ENCODE measurements at places on chromosomes 7 and 10.

GRCh38 chr10:112875476-112876267 lies 74.4 kb upstream of the TCF7L2 start:
- no peak for DNase-seq

DNA sequence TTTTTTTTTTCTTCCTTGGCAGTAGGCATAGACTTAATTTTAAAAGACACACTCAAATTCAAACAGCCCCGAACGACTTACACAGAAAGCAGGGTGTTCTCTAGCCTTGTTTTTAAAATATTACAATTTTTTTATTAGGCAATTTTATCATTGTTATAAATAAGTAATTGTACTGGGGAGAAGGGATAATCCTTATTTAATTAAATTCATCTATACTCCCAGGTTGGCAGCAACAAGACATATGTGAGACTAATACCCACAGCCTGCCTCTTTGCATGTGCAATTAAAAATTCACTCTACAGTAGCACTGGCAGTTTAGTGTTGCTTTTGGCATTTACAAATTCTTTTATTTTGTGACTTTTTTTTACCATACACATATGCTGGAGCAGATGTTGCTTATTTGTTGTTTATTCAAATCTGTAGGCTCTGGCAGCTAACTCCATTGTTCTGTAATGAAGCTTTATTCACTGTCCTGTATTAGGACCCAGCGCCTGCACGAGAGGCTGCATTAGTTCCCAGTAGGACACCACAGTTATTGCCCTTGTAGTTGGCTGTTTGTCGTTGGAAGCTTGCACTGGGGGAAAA lies 84.9 kb upstream of the PPP1R17 start:
- no peak for DNase-seq

GRCh38 chr7:23545493-23545892 lies 13.7 kb upstream of the TRA2A start:
- no peak for DNase-seq

DNA sequence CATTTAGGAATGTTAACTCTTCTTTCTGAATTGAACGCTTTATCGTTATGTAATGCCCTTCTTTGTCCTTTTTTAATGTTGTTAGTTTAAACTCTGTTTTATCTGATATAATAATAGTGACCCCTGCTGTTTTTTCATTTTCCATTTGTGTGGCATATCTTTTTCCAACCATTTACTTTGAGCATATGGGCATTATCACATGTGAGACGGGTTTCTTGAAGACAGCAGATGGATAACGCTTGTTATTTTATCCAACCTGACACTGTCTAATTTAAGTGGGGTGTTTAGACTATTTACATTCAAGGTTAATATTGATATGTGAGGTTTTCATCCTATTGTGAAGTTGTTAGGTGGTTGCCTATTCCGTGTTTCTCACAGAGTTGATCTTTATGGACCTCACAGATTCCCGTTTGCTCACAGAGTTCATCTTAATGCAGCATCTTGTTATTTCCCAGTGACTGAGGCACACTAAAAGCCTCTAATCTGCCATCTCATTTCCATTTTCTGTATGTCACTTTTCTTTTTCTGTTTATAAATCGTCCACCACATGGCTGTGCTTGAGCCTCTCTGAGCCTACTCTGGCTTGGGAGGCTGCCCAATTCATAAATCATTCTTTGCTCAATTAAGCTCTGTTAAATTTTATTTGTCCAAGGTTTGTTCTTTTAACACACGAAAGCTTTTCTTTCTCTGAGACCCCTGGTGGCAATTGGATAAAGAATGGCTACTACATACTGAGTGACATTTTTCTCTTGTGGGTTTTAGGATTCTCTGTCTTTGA lies 286.2 kb downstream of the HTR7 start:
- DNase-seq = no peak

DNA sequence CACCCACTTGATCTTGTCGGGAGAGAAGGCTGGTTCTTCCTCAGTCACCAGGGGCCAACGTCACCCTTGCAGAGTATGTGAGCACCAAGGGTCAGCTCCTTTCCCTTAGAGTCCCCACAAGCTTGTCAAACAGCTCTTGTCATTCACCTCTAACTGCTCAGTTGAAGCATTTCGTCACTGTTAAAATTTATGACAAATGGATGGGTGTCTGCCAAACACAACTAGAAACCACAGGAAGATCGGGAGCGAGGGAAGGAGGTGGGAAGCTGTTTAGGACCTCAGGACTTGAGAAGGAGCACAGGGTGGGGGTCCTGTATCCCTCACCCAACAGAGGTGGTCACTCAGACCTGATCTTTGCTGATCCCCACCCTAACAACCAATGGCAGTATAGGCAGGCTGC lies 373.3 kb upstream of the IGFBP3 start:
- no peak for DNase-seq

DNA sequence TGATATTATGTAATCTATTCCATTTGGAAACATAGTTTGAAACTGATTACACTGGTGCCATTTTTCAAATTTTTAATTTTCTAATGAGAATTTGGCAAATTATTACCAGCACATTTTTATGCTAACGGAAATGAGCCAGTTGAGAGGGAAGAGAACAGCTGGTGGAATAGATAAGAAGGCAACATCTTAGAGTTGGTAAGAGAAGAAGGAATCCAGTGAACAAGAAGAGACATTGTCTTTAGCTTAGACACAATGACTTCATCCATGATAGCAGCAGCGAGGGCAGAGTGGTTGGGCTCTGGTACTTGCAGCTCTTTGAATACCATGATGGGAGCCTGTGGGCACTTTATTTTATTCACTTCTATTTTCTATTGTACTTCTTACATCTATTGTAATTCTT lies 89.6 kb downstream of the CHRM2 start:
- no peak for DNase-seq

GRCh38 chr10:128007056-128007455 lies 100.2 kb downstream of the PTPRE start:
- no peak for DNase-seq

GRCh38 chr10:35172146-35172545 lies 45.5 kb downstream of the CREM start:
- no peak for DNase-seq

- no peak for DNase-seq
These were observed 197.5 kb downstream of the ARL4A start for GRCh38 chr7:12884856-12885440.

DNA sequence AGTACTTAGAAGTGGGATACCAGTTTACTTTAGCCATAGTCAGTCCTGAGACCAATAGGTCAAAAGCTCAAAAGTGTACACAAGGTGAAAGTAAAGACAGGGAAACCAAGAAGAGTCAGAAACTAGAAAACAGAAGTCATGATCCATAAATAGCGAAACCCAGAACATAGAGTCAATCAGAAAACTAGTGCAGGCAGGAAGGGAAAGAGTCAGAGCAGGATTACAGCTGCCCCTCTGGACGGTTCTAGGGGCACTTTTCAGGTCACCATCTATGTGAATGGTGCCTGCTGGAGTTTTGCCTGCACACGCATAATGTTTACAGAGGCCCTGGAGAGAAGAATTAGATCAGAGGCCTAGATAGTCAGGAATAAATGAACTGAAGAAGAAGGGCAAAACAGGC lies 22.4 kb upstream of the DMTF1 start:
- no peak for DNase-seq

GRCh38 chr7:29122081-29122480 lies 24.3 kb downstream of the CPVL start:
- DNase-seq = no peak

DNA sequence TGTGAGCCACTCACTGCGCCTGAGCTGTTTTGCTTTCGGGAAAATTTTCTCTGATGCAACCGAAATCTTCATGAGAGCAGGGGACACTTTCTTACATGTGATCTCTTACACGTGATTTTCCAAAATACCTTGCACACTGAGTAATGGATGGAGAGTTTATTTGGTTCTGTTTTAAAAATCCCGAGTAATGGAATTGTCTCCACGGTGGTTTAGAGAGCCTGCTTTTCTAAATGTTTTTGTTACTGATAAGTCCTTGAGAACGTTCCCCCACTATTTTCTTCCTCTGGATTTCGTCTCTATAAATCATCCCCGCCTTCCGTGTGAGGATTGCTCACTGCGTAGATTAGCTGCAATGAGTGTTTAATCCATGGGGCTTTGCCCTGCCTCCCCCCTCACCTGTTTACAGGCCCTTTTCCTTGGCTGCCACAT lies 25.7 kb downstream of the CAMK1D start:
- DNase-seq = no peak

GRCh38 chr10:91033324-91033950 lies 112.5 kb upstream of the ANKRD1 start:
- DNase-seq = no peak

DNA sequence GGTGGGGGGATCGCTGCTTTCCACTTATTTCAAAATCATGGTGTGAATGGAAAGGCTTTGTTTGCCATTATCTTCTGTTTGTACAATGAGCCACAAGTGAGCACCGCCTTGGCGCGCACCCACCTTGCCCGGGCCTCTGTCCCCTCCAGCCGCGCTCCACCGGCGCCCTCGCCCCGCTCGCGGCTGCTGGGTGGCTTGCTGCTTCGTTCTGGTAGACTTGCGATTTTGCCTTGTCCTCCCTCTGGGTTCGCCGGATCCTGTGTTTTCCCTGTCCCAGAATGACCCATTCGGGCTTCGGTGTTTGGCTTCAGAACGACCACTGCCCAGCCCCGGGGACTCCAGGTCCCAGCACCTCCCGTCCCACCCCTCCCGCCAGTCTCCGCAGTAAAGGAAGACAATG lies 273.0 kb upstream of the BMPER start:
- DNase-seq = no peak

DNA sequence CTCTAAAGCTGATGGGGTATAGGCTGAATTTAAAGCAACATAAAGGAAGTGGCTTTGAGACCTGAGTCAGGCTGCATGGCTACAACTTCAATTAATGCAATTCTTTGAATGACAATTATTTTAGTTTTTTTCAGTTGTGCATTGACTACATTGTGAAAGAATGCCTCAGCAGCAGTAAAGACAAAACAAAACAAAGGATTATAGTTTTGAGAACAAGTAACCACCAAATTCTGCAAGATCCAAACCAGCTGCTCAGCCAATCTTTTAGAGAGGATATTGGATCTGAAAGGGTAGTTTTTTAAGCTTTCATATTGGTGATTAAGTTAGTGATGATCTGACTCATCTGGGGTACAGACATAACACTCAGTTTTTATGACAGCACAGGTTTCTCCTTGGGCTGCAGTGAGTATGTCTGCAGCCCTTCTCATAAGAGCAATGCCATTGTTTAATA lies 40.6 kb upstream of the ABCA13 start:
- no peak for DNase-seq

DNA sequence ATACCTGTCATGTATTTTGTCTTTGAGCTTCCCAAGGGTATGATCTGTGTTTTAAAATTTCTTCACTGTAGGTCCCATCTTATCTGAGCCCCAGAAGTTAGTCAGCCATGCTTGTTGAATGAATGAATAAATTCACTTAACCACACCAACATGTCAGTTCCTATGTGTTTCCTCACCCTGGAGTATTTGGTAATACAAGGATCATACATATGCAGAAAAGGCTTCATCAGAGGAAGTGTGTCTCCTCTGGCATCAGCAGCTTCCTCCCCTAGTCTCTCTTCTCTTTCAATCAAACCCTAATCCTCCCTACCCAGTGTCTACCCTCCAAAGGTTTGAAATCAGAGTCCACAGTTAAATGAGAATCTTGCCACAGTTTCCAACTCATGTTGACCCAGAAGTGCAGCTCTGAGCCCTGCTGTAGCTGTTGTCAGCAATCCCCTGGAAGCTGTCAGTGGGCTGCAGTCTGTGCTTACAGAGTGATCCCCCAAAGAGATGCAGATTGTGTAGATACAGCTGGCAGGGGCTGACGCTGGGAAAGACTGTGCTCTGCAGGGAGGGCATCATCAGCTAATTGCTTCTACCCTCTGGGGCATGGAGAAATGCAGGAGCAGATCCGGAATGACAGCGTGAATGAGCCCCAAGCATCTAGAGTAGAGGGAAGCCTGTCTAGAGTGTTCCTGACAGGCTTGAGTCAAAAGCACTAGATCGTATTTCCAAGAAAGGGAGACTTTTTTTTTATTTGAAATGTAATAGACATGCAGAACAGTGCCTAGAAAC lies 105.0 kb upstream of the WDR11 start:
- no peak for DNase-seq

- no peak for DNase-seq
These were observed 82.8 kb downstream of the MKI67 start for GRCh38 chr10:128043259-128044045.

DNA sequence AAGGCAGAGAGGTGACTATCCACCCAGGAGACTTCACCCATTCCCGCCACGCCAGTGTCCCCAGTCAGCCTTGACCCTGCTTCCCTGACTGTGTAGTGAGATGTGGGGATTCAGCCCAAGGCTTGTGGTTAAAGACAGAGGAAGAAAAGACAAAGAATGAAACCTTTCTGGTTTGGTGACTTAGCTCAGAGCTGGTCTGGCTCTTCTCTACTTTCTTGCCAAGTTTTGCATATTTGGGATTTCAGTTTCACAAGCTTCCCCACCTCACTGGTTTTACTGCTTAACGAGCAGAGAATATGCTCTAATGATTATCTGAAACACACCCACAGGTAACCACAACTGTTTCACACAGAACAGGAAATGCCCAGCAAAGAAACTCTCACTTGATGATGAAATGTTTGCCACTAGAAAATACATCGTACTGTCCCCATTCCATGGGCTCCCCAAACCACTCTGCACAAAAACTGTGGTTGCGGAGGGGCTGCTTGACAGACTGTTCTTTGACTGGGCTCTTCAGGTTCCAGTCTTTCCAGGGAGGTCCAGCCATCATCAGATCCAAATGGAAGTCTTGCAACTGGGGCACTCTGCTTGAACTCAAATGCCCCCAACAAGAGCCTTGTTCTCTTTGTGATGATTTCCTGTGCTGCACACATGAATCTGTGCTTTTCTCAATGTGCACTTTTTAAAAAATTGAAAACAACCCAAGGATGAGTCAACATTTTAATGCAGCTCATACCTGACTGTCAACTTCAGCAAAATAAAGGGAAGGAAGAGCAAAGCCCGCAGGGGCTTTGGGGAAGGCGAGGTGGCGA lies 95.5 kb downstream of the CTBP2 start:
- peak; percentile 33 for DNase-seq

- DNase-seq = peak; percentile 12
These were observed 38.1 kb downstream of the TMEM130 start for GRCh38 chr7:98831641-98832221.

DNA sequence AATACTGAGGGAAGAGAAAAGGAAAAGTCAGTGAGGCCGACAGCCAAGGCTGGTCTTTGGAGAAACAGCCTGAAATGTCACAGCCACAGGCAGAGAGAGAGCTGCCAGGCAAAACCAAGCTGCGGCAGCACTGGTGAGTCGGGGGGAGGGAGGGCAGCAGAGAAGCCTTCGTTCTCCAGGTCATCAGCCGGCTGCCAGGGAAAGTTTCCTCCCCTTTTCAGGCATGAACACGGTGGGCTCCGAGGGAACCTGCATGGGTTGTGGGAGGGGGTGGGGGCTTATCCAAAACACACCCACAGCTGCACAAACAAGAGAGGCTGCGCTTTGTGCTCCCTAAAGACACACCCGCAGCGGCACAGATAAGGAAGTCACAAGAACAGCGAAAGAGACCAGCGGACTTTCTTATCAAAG lies 62.3 kb upstream of the NKX6-2 start:
- DNase-seq = no peak
